NCI-H446 (cell line): ENCODE measurements at places on chromosomes 13 and 19.

- no peak for DNase-seq
These were observed 4.8 kb downstream of the C19orf25 start for GRCh38 chr19:1474011-1474764.

GRCh38 chr13:85615031-85615430 lies 184.2 kb downstream of the SLITRK6 start:
- DNase-seq, result no peak

GRCh38 chr19:57465680-57466381 lies 8.9 kb upstream of the VN1R1 start:
- DNase-seq, result no peak

DNA sequence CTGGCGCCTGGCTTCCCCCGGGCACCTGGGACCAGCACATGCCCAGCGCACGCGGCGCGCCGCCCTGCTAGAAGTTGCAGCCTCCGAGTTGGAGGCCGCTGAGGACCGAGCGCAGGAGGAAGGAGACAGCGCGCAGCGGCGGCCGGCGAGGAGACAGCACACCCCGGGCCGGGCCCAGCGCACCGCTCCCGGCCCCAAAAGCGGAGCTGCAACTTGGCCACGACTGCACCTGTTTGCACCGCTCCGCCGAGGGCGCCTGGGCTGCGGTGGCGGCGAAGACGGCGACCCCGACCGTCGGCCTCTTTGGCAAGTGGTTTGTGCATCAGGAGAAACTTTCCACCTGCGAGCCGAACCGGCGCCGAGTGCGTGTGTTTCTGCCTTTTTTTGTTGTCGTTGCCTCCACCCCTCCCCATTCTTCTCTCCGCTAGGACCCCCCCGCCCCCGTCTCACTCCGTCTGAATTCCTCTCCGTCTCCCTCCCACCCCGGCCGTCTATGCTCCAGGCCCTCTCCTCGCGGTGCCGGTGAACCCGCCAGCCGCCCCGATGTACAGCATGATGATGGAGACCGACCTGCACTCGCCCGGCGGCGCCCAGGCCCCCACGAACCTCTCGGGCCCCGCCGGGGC lies at the start of gene SOX1:
SOX1 (plus strand) TSS at position 34 of the 626 bp plus-strand sequence; CDS start at position 544, 510 bp downstream.
- no peak for DNase-seq

GRCh38 chr19:45824531-45825262 lies 9.6 kb upstream of the RSPH6A start:
- no peak for DNase-seq

GRCh38 chr13:45748941-45749759 lies 47.0 kb downstream of the CBY2 start:
- no peak for DNase-seq

DNA sequence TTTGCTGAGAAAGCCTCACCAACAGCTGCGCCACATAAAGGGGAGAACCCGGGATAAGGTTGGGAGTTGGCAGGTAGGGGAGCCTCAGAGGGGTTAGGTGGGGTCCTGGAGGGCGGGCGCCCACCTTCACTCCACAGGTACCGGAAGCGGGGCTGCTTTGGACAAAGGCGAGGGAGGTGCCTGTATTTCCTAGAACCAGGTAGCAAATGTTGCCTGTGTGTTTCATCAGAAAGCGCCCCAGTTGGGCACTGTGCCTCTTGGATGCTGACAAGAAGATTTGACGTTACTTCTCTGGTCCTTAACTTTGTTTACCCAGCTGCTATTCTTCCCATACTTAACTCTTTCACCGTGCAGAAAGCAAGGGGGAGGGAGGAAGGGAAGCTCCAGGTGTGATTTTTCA lies 278.9 kb downstream of the ZNF536 start:
- no peak for DNase-seq

GRCh38 chr13:36509369-36509768 lies 77.1 kb downstream of the CCNA1 start:
- no peak for DNase-seq

- DNase-seq, result no peak
These were observed 22.6 kb downstream of the NCAN start for GRCh38 chr19:19234220-19234816.

DNA sequence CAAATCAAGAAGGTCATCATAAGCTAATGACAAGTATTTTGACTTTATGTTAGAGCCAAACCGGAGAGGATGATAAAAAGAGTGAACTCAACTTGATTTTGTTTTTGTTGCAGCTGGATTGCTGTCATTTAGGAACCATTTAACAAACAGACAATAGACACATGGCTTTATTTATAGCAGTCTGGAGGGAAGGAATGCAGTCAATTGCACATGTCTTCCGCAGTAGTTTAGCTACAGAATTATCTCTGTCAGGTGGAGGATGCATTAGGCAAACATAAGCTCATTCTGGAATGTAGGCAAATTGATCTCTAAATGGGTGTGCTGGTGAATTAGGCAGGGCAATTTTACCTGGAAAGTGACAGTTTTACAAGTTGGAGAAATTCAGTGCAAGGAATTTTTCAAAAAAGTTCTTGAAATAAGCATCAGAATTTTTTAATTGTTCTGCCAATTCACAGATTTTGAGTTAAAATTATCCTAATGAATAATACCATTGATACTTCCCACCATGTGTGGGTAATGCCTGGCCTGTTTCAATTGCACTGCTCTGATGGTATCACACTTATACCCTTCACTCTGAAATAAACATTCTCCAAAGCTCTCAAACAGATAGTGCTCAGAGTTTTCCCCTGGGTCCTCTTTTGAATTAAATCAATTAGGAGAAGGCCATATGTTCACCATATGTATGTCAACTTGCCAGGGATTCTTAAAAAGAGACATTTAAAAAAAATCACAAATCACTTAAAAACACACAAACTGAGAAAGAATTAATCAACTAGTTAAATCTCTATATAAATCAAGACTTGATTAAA lies 318.3 kb downstream of the NDFIP2 start:
- no peak for DNase-seq

DNA sequence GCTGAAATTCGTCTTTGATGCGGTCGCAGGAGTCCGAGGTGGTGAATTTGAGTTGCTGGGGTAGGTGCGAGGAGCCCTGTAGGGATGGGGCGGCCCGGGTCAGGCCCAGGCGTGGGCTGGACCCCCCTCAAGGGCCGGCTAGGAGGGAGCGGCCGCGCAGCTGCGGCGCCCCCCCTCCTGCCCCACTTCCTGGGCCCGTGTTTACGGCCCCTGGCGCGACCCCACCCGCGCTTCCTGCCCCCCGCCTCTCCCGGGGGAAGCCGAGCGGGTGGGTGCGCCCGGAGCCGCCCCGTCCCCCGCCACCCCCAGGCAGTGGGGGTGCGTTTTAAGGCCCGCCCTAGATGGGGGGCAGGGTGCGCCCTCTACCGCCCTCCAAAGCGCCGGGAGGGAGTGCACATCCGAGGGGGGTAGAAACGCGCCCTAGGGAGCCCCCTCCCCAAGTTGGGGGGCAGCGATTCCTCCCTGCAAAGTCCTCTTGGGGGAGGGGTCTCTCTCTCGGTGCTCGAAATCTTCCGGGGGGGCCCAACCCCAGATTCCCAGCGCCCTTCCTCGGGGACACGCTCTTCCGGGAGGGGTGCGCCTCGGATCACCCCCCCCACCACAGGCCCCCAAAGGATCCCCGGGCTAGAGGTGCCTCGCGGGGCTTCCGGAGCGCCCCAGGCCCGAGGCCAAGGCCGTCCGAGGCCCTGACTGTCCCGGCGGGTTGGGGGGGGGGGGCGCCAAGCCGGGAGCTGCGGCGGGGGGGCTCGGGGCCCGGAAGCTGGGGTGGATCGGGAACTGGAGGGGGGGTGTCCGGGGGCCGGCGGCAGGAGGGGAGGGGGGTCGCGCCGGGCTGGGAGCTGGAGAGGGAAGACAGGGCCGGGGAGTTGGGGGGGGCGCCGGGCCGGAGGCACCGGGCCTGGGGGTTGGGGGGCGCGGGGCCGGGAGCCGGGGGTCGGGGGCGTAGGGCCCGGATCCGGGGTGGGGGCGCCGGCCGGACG lies 823 bp downstream of the TLE5 start:
- DNase-seq, result no peak

GRCh38 chr13:78586706-78587105 lies 16.6 kb downstream of the POU4F1 start:
- DNase-seq, result no peak

GRCh38 chr13:96816261-96816660 lies 178.0 kb downstream of the OXGR1 start:
- DNase-seq, result no peak

DNA sequence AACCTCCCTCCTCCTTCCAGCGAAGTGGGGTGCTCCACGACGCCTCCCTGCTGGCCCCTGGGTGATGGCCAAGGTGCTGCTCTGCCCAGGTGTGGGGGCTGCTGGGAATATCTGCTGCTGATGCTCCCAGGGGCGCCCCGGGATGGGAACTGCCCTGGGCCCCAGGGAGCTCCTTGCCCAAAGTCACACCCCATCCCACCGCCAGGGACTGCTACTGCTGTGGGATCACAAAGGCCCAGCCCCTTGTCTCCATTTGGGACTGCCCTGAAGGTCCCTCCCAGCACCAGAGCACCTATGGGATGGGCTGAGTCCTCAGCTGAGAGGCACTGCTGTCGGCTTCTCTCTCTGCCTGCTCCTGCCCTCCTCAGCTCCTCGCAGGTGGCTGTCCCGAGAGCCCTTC lies 19.0 kb downstream of the CHST8 start:
- DNase-seq, result no peak

- DNase-seq, result no peak
These were observed 44.7 kb upstream of the TFDP1 start for GRCh38 chr13:113539822-113540221.

DNA sequence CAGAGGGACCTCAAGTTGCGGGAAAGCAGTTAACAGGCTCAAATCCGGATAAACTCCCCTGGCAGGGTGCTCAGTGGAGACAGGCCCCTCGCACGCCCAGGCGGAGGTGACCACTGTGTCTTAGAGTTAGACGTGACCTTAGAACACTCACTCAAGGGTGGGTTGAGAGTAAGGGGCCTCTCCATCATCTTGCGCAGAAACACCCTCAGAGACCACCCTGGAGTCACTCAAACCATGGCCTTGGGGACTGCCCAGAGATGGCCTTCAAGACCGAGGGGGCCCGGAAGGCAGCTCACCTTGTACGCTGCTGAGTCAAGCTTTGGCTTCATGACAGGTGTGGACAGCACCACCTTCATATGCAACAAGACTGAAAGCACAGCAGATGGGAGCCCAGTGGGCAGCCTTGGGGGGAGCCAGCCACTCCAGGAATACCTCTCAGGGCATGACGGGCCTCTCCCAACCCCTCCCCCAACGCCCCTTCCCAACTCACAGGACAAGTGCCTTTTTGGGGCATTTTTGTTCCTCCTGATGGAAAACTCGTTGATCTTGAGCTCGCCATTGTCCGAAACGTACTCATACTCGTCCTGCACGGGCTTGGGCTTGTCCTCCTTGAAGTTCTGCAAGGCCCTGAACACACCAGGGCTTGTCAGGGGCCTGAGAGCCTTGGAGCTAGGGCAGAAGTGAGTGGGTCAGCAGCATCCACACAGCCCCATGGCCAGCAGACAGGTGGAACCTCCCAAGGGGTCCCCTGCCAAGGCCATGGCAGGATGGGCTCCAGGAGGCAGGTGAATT lies 229.2 kb downstream of the TUBA3C start:
- DNase-seq, result no peak

DNA sequence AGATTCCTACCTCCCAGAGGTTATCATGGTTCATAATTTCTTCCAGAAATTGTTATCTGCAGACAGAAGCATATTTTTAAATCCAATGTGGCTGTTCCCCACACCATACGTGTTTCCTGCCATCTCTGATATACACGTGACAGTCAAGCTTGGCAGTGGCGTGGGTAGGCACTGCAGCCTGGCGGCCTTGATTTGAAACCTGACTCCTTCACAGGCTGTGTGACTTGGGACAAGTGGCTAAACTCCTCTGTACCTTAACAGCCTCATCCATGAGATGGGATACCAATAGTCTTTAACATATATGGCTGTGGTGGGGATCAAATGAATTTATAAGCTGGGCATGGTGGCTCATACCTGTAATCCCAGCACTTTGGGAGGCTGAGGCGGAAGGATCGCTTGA lies 33.2 kb downstream of the DPF1 start:
- DNase-seq, result no peak

- no peak for DNase-seq
These were observed 1.1 kb upstream of the LTBP4 start for GRCh38 chr19:40599902-40600569.

DNA sequence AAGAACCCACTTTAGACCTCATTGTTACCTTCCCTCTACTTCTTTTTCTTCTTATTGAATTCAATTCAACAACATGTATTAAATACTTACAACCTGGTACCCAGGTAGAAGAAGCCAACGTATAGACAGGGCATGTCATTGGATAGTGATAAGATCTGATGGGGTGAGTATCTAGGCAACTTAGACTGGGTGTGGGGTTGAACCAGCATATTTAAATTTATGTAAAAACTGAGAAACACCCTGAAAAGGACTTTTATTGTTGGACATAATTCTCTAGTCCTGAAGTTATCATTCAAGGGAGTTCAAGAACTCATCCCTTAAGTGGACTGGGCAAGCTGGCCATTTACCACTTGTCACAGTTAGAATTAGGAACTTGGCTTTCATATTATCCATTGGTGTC lies 139.2 kb downstream of the ZIC5 start:
- DNase-seq, result no peak

DNA sequence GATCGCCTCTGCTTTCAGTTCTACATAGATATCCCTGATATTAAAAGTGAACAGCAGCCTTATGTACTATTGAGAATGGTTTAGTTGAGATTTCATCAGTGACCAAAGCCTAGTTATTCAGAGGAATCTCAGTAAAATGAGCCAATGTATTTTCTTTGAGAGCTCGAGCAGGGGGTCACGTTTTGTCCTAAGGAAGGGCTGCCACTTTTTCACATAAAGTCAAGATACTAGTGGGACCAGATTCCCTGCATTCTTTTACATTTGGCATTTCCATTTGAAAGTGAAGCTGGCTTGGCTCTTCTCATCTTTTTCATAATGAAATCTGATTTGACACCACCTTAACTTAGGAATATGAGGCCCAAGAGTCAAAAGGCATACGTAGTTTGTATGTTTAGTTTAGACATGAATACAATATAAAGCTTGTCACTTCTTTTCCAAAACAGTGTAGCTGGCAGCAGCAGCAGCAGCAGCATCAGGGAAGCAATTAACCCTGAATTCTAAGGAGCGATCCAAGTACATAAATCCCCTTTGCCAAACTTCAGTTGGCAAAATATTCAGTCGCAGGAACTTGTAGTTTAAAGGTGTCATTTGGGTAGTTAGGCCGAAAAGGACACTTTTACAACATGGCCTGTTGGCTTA lies 1752.2 kb upstream of the PCDH20 start:
- DNase-seq, result peak; percentile 6

GRCh38 chr13:53545340-53545941 lies 516.8 kb downstream of the OLFM4 start:
- DNase-seq, result no peak

GRCh38 chr13:40549500-40550094 lies 116.8 kb downstream of the FOXO1 start:
- DNase-seq, result no peak
